SK-N-MC (cell line): ENCODE measurements at places on chromosomes 1 and 21.

DNA sequence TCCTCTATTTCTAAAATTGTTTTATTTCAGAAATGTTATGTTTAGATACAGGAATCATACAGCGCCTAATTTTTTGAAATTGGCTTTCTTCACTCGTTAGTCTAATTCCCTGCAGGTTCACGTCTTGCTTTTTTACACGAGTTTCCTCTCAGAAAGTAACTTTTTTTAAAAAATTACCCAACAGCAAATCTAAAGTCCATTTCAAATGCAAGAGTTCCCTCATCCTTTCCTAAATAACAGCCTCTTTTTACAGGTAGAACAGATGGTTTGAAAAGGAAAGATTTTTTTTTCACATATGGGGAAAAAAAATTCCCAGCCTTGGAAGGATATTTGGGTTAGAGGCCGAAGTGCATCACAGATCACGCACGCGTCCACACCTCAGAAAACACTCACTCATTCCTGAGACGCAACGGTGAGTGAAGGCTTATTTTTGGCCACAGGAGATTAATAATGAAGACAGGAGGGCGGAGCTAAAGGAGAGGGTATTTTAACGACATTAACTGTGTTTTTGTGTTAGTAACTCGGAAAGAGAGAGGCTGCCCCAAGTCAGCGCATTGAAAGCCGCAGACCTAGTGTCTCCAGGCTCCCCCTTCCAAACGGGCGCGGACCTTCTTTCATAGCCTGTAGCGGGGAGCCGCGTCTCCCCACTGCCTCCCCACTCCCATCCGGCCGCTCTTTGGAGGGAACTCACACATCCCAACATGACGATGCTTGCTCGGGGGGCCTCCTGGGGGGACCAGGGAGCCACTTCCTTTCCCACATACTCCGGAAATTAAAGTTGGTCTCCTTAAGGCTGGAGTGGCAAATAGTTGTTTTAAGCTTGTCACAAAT, 969 bp upstream of the RIPK4 start:
- DNase-seq: peak; percentile 83

DNA sequence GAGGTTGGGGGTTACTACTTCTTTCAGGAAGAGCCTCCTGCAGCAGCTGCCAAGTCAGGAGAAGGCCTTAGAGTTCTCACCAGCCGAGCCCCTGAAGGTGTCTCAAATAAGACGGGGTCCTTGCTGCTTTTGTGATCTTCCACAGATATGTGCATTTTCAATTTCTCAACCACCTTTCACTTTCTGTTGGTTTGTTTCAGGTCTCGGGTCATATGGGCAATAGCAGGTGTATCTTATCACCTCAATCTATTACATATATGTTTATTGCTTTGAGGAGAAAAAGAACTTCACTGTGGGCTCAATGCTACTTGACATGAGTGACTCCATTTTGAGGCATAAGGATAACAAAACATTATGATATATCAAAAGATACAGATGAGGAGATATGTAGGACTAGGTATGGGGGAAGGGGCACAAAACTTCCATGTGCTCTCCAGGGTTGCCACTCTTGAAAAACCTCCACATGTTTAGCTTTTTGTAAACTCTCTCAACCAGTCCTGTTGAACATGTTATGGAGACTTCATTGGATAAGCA, 1171.4 kb upstream of the ADGRL2 start:
- no peak for DNase-seq

DNA sequence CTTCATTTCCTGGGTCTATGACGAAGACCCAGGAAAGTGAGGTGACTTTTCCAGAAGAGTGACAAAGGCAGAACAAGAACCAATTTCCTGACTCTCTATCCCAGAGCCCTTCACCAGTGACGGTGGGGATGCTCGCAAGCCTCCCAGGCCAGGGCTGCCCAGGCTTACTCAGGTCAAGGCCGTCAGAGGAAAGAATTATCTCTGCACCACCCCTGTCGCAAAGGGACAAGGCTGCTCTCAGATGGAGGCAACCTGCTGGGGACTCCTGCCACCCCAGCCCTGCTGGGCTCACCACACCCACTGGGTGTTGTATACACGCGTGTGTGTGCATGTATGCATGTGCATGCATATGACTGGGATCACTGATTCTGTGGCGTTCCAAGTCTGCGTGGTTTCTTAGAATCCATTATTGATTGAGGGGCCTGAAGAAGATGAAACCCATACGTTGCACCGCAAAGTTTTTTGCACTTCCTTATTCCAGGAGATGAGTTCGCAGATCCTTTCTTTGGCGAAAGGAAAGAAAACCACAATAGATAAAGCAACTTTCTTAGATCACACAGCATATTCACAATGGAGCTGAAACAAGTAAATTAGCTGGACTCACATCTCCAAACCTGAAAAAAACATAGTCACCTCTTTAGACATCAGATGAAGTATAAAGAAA, 255.8 kb downstream of the RHOU start:
- no peak for DNase-seq

GRCh38 chr1:30694280-30695175, 28.9 kb downstream of the MATN1 start:
- DNase-seq: no peak

DNA sequence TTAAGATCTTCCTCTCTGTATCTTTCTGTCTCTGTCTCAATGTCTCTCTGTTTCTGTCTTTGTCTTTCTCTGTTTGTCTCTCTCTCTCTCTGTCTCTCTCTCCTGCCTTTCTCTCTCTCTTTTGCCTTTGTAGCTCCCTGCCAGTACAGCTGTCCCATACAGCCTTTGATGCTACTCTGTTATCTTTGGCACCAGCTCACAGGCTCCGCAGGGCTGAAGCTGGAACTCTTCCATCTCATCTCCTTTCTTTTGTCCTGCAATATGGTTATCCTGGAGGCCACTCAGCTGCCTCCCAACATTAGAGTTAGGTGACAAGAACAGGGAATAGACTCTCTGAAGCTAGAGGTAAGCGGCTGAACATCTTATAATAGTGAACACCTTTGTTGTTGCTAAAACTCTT, 354.3 kb upstream of the NEGR1 start:
- no peak for DNase-seq

- DNase-seq: no peak
Observed at GRCh38 chr1:223761411-223761810, 49.1 kb downstream of the CAPN2 start.

DNA sequence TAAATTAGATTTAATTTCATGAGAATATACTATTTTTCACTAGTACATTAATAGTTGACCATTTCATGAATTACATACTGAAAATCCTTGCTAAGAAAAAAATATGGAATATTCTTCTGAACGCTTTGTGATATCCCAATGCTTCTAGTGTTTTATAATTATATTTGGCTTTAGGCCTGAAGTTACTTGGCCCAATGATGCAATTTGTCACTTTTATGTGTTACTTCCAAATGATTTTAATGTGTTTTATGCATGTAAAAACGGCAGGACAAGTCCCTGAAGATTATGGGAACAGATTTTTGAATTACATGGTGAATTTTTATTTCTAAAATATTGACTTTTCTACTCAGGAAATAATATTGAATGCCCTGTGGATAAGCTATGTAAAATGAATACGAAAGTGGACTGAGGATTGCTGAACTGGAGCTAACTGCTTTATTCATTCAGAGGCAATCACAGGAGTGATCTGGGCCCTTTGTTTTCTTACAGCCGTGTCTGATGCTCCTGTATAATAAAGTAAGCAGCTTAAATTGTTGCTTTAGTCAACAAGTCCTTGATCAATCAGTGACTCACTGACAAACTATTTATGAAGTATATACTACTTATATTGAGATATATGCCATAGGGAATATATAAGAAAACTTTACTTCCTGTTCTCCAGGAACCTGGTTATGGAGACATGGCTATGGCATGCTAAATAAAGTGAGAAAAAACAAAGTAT, 543.0 kb upstream of the RGS18 start:
- no peak for DNase-seq

- DNase-seq: no peak
Observed at GRCh38 chr21:31991356-31992331, 118.8 kb downstream of the HUNK start.

DNA sequence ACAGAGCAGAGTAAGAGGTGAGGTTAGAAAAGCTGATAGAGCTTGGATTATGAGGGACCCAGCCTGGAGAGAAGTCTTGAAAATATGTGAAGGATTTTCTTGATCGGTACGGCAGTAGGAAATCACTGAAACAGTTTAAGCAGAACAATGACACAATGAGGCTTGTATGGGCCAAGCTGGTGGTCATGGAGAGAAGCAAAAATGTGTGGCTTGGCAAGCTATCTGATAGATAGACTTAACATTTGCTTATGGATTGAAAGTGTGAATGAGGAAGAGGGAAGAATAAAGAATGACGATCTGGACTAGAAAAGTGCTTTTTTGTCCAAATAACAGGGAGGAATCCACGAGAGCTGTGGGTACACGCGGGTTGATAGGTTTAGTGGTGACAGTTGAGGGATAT, 15.4 kb upstream of the XPR1 start:
- no peak for DNase-seq

GRCh38 chr1:180609643-180610555, 21.9 kb upstream of the XPR1 start:
- DNase-seq: no peak

- no peak for DNase-seq
Observed at GRCh38 chr1:110667776-110668175, 7.0 kb downstream of the KCNA3 start.

- no peak for DNase-seq
Observed at GRCh38 chr1:95171270-95172245, 54.4 kb downstream of the TLCD4 start.

- no peak for DNase-seq
Observed at GRCh38 chr1:10839188-10839770, 42.8 kb upstream of the CASZ1 start.

GRCh38 chr21:33843216-33843615, 72.4 kb downstream of the ATP5PO start:
- DNase-seq: no peak

- no peak for DNase-seq
Observed at GRCh38 chr1:91710261-91710660, 175.7 kb downstream of the TGFBR3 start.

DNA sequence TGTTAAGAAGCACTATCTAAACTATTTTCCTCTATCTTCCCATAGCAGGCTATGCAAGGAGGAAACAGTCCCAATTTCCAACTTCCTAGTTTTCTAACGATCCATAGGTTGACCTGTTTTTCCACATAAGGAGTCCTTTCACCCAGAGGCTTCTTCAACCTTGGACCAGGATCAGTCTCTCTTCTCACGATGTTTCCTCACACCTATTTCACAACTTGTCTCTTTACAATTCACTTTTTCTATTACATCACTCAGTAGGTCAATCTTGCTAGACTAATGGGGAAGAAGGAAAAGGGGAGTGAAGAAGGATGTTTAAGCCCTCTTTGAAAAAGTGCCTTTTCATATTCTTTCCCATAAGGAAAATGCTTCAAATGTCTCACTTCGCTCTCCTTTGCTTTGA, 15.9 kb downstream of the PALMD start:
- DNase-seq: no peak

DNA sequence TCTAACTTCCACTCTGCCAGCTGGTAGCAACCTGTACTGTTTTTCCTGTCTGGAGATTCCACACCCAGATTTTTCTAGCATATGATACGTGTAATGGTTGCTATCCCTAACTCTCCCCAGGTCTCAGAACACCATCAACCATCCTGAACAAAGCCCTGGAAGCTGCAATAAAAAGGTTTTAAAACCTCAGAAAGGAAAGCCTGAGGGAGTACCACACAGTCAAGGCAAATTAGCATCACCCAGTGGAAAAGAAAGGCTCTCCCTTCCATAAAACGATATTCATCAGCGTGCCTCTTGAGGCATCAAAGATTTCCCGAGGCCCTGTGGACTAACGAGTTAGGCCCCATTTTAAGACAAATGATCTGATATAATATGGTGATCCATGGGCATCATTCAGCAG, 421.0 kb downstream of the ADGRL2 start:
- DNase-seq: no peak

DNA sequence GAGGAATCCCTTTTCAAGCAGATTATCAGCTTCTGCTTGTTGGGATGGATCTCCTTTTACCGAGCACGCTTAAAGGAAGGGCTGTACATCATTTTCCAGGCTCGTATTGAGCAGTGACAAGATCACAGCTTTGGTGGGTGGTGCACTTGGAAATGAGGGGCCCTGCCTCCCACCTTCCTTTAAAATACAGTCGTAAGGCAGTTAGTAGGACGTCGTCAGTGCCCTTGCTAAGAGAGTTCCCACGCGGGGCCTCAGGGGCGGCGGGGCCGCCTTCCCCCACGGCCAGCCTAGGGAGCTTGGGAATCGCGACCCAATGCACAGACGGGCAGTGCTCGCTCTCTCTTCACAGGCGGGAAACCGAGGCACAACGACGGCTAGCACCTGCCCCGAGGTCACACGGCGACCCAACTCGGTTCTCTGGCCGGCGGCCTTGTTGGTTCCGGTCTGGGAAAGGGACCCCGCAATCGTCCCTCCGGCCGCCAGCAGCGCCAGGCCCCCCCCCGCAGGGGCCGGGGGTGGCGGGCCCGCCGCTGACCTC, 58.6 kb downstream of the H3-3A start:
- DNase-seq: no peak

DNA sequence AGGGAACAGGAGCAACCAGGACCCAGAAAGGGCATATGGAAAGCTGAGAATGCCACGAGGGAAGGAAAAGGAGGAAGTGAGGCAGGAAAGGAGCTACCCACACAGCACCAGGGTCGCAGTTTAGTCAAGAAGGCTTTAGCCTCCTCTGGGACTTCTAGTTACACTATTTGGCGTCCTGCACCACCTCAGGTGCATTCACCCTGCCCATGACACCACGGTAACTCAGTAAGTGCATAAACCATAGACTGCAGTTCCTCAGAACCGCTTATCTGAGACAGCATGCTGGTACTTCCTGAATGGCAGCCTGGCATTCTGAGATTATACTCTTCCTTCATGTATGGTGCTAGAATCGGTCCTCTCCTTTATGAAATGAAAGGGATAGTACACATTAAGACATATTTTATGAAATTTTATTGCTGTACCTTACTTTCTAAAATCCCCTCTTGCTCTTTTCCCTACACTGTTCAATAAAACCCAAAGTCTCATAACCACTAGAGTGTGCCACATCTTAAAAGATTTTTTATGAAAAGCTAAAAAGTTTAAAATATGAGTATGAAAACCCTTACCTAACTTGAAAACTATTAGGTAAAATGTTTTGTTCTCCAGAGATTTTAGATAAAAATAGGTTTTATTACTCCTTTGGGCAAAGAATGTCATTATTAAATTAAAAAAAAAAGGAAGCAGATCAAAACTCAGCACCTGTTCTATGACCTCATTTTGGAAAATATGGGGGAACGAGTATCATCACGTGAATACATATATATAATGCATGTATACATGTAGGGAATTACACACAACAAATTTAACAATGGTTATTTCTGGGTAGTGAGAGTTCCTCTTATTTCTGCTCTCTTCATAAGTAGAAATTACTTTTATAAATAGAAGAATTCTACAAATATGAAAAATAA, 67.3 kb downstream of the VAV3 start:
- DNase-seq: no peak
